Left lobe of liver (tissue), 2 donors: ENCODE measurements at places on chromosomes 12 and 14. TPM values are rescaled to one million over a fixed set of nuclear protein-coding genes. Genes with fewer than 3 reads are reported as not detected.

- no peak for DNase-seq
Observed at GRCh38 chr12:3187846-3188770, 110.9 kb downstream of the TSPAN9 start.

GRCh38 chr14:60514378-60514740, 5.4 kb downstream of the SIX6 start:
- DNase-seq = no peak

- DNase-seq = no peak
Observed at GRCh38 chr14:53549956-53550355, 396.8 kb upstream of the DDHD1 start.

- DNase-seq = no peak
Observed at GRCh38 chr14:55450987-55451386, 10.6 kb upstream of the TBPL2 start.

GRCh38 chr12:75859868-75860267, 171.7 kb downstream of the PHLDA1 start:
- DNase-seq = no peak

DNA sequence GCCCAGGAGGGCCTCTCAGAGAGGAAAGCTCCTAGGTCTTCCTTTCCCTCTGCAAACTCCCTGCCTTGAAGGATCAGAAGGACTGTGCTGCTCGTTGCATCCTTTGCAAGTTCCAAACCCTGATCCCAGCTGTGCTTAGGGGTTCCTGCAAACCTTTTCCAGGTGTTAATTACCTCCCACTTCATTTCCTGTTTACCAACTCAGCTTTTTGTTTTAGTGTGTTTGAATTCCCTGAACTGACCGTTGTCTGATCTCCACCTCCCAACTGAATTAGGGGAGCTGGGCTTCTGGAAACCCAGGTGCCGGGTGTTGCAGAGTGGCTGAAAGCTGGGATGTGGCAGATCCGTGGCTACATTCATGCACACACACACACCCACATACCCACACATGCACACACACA, 20.6 kb upstream of the BDKRB1 start:
- DNase-seq = no peak

- DNase-seq = no peak
Observed at GRCh38 chr12:88298761-88299242, 156.7 kb downstream of the TMTC3 start.

GLIPR1L1 gene
- not detected for total RNA-seq

KRT73 gene
- not detected for total RNA-seq

MIP gene
- 0.60 TPM for total RNA-seq

SLC39A2 gene
- not detected for total RNA-seq

CLEC4C gene
- not detected for total RNA-seq

KRT83 gene
- total RNA-seq = not detected

FITM1 gene
- 34.9 TPM for total RNA-seq

NAA30 gene
- total RNA-seq = 9.0 TPM
